ENCODE measurements at places on chromosomes 2 and 18. TPM values are rescaled to one million over a fixed set of nuclear protein-coding genes. Genes with fewer than 3 reads are reported as not detected.

SLC23A3 gene
- total RNA-seq = 0.09 TPM

DNA sequence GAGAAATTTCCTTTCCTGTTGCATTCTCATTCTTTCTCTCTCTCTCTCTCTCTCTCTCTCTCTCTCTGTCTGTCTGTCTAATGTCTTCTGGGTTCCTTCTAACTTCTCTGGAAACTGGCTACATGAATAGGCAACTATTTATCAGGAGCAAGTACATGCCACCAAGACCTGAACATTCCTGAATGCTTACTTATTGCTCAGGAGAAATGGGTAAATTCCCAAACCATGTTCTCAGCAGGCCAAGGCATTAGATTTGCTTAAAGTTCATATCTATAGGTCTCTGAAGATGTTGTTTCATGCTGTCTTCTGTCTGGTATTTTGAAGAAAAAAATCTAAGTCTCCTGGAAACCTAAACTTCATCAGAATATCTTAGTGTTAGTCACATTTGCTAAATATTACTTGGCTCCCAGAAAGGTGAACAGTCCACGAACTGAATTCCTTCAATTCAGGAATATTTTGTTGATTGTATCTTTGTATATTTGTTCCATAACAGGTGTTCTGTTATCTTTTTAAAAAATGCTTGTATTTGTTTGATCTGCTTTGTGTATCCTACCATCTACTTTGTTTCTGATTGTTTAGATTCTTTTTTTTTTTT, 77.2 kb upstream of the FIGN start:
- DNase-seq = no peak

- no peak for DNase-seq
Observed at GRCh38 chr2:217010173-217010572, 150.3 kb upstream of the TNP1 start.

DNA sequence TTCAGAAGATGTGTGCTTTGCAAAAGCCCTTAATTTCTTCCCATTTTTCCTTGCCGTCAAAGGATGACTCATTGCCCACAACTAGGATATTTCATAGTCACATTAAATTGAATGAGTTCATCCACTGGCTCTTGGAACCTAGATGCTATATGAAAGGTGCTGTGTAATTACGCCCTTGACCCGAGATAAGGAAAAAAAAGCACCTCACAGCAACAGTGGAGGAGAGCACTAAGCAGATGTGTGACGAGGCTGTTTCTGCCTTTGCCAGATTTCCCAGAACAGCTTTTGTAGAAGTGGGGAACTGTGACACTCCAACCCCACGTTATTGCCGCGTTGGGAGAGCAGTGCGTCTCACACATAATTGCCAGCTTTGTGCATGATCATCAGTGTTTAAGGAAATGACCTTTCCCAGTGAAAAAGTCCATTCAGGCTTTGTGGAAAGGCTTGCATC, 33.3 kb upstream of the TMEM87B start:
- peak; percentile 27 for DNase-seq

- peak; percentile 27 for DNase-seq
Observed at GRCh38 chr2:201779901-201780673, 646 bp downstream of the ALS2 start.
